ENCODE measurements at places on chromosomes 11 and 22.

DNA sequence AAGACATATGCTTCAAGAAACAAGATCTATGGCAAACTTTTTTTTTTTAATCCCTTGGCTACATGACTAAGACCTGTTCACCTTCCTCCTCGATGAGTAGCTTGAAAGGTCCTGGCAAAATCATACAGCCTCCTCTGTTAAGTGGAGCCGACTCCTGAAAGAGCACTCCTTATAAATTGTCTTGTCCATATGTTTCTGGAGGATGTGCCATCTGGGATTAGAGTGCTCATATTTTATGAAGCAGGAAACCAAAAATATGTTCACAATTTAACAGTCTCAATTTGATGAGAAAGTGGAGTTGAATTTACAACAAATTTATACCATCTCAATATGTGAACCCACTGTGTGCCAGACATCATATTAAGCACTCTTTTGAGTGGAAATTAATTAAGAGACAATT, 912.1 kb upstream of the FAT3 start:
- no peaks in the 10 kb centered on the region for H3K27me3 ChIP-seq
- H3K36me3 ChIP-seq: no peaks in the 10 kb centered on the region
- H3K27ac ChIP-seq: no peak overlapping the region
- H3K4me1 ChIP-seq: no peaks in the 10 kb centered on the region
- no peak overlapping the region for H3K4me3 ChIP-seq

DNA sequence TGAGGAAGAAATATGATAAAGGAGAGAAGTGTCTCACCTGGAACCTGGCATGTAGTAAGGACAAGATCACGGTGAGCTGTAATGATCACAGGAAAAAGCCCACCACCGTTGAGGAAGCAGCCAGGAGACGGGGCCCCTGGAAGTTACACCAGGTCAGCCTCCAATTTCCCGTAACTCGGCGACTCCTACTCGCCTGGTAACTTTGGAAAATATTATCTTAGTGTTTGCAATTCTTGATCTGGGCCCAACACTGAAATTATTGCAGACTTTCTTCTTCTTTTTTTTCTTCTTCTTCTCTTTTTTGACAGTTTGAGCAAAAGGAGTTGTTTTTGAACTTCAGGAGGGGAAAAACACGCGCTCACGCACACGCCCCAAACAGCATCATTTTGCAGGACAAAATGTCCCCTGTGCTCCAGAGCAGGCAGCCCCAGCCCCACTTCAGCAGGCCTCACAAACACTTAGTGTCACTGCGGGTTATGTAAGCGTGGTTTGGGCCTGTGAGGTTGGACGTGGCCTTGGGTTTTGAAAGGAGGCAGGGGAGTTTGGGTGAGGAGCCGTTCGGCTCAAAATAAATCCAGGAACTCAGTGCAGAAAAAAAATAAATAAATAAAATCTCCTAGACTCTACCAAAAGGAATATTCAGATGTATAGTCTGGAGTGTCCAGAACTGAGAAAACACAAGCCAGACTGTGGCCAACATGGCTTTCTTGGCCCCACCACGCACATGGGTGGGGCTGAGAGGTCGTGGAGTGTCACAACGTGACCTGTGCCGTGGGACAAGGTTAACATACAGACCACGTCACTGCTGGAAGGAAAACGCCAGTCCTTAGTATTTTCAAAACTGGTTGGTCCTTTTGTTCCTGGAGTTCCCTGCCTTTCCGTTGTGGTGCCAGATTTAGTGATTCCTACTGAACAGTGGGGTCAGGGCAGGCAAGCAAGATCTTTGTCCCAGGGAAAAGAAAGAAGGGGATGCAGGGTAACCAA, 26.3 kb upstream of the MN1 start:
- H3K27ac ChIP-seq: no peak overlapping the region
- no peaks in the 10 kb centered on the region for H3K36me3 ChIP-seq
- no peak overlapping the region for H3K4me3 ChIP-seq

GRCh38 chr22:21766691-21767462, 31.3 kb upstream of the YPEL1 start:
- no peak overlapping the region for H3K27ac ChIP-seq
- H3K27me3 ChIP-seq: no peaks in the 10 kb centered on the region
- DNase-seq: no peak
- no peak overlapping the region for H3K4me3 ChIP-seq

- no peaks in the 10 kb centered on the region for H3K4me1 ChIP-seq
- H3K27me3 ChIP-seq: peaks cover 84% of the 10 kb centered on the region
- peaks cover 6% of the 10 kb centered on the region for H3K36me3 ChIP-seq
- no peak for DNase-seq
Measured at GRCh38 chr22:22935056-22935545, 47.5 kb downstream of the IGLL5 start.

DNA sequence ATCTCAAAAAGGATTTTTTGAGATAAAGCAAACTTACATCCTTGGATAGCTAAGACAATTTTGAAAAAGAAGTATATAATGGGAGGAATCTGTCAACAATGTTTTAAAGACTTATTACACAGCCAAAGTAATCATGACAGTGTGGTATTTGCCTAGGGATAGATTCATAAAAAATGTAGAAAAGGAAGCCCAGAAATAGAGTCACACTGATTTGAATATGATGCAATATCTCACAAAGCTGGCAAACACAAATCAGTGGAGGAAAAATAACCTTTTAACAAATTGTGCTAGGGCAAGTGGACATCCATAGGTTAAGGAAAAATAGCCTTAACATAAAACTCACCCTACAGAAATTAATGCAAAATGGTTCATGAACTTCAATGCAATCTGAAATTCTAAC, 6.0 kb downstream of the XKR3 start:
- no peaks in the 10 kb centered on the region for H3K27me3 ChIP-seq
- H3K4me3 ChIP-seq: no peak overlapping the region
- DNase-seq: no peak
- H3K4me1 ChIP-seq: no peaks in the 10 kb centered on the region
- no peaks in the 10 kb centered on the region for H3K36me3 ChIP-seq
- no peak overlapping the region for H3K27ac ChIP-seq
